Activated CD8-positive, alpha-beta memory T cell treated with anti-CD3 and anti-CD28 coated beads, Interleukin-2, amount 50 U/mL, for 4 hours (primary cell): ENCODE measurements at places on chromosomes 1 and 21.

- no peak for DNase-seq
These were observed 8.9 kb upstream of the FMO3 start for GRCh38 chr1:171081763-171082201.

GRCh38 chr1:3596663-3597598 lies 14.4 kb downstream of the MEGF6 start:
- no peak for DNase-seq

- DNase-seq, result no peak
These were observed 69.2 kb upstream of the PDC start for GRCh38 chr1:186530109-186530508.

DNA sequence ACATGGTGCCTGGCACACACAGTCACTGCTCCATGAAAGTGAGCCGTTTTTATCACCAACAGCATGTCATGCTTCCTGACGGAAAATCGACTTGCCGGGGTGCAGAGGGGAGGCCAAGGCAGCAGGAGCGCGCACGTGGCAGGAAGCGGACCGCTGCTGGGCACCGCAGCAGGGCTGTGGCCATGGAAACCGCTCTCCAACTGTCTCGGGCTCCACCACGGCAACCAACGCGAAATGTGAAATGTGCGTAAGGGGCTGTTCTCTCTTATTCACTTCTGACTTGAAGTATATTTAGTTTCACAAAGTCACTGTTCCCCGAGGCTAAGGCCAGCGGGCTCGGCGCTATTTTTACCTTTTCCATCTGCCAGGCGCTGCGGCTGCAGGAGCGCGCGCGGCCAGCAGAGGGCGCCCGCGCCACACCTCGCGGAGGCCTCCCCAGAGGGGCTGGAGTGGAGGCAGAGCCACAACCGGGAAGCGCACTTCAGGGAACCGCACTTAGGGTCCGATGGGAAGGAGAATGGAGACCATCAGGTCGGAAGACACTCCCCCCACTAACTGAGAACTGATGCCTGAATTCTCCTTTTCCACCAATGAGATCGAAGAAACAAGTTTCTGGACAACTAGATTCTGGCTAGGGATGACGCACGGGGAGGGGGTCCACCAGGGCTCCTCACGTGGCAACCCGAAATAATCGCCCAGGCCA lies 19.7 kb downstream of the RCC2 start:
- DNase-seq, result peak; percentile 73

GRCh38 chr1:103525114-103525606 lies 339 bp upstream of the RNPC3 start:
- peak; percentile 15 for DNase-seq

DNA sequence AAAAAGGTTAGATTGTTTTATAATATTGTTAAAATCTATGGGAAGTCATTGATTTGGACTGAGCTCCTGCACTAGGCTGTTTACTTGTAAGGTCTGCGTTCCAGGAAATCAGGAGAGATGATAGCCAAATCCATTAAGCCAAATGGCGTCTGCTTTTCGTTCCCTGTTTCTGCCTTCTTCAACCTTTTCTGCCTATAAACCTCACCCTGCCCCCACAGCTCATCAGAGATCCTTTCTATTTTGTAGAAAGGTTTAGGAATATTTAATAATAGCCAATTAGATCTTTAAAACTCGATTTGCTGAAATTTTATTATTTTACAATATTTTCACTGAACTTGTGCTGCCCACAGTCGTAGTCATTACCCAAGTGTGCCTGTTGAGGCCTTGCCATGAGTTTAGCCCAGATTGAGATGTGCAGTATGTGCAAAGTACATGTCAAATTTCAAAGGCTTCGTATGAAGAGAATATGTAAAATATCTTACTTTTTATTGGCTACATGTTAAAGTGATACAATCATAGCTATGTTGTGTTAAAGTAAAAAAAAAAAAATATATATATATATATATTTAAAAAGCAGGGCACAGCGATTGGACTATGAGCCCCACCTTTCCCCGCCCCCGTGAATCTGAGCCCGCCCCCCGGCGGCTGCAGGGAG lies 444 bp upstream of the IARS2 start:
- DNase-seq, result no peak

- no peak for DNase-seq
These were observed 52.3 kb downstream of the PAPPA2 start for GRCh38 chr1:176515310-176515709.

- no peak for DNase-seq
These were observed 171.5 kb upstream of the IRF2BP2 start for GRCh38 chr1:234781241-234782065.

- peak; percentile 81 for DNase-seq
These were observed at the start of gene CHAF1B for GRCh38 chr21:36385233-36386030. Gene CHAF1B, plus strand, starts transcription at chr21:36385392. Its CDS starts 745 bp downstream, at chr21:36386137.

DNA sequence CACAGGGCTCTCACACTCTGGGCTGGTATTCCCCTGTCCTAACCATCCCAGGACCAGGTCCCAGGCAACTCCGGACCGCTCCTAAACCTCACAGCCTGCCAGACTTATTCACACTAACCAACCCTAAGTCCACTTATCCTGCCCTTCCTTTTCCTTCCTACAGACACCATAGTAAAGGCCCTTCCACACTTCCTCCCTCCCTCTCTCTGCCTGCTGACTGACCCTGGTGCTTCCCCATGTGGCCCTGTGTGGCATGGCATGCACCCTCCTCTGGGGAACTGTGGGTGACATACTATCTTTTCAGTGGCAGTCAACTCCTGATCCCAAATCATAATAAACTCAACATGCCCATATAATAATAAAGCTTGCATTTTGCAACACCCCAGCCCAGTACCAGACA lies 155.1 kb upstream of the DNAH14 start:
- DNase-seq, result no peak

GRCh38 chr1:160578525-160579191 lies 638 bp downstream of the CD84 start:
- no peak for DNase-seq

DNA sequence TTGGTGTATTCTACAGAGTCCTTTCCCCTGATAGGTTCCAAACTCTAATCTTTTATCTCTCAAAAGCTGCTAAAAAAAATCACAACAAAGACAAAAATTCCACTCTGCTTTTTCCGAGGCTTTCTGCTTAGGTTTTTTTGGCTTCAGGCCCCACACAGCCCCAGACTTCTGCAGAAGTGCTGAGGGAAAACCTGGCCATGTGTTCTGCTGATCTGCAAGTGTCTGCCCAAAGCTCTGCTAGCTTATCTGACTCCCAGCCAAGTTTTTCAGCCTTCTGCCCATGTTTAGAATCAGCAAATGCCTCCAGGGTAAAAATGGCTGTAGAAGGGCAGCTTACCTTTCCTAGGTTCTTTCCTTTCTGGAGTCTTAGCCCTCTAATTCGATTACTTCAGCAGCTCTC lies 28.4 kb downstream of the DISP3 start:
- no peak for DNase-seq

GRCh38 chr1:37461698-37462436 lies 12.5 kb upstream of the ZC3H12A start:
- DNase-seq, result no peak

- DNase-seq, result no peak
These were observed 254.4 kb downstream of the RHOU start for GRCh38 chr1:228989676-228989991.

- DNase-seq, result no peak
These were observed 45.9 kb upstream of the ARTN start for GRCh38 chr1:43887748-43888147.

DNA sequence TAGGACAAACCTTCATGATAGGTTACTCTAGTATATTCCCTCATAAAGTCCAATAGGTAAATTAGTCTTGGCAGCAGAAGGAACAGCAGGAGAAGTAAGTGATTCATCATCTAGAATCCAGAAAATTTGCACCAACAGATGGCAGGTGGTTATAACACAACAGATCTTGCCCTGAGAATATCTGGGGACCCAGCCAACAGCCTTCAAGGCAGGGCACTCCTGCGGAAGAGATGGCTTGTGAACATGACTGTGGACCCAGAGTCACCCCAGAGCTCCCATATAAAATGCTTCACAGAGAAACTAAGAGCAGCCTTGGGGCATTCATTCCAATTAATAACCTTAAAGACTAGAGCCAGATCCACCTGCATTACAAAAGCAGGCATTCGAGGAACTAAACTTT lies 7.9 kb upstream of the PLA2G2C start:
- no peak for DNase-seq

DNA sequence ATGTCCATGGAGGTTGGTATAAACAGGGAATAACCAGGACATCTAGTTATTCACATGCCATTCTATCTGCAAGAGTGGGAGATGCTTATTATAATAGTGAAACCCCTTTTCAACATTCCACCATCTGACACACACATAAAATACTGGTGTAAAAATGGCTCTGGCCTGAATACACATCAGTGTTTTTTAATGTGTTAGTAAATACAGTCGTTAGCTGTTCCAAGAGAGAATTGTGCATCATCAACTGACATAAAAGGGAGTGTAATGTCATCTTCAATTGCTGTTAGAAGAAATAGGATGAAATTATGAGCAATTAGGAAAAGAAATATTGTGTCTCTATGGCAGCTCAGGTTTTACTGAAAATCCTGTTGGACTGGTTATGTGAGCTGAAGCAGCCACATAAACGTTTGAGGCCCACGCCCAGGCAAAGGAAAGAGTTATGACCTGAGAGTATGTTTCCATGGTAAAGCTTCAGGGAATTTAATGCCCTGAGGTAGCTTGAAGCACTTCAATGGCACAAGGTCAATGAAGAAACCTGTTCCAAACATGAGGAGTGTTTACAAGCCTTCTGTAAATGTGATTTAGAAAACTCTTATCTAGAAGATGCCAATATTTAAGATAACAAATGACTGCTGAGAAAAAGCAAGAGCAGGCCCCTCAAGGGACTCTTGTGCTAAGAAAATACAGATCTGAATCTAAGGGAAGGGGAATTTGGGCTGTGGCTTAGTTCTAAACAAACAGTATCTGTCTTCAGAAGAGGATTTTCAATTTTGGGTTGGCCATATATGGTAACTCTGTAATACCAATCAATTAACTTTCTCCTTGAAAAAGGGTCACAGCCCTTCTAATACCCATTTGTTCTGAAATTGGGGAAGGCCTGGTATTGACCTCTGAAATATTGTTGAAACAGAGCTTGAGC lies 384.3 kb downstream of the SEC16B start:
- no peak for DNase-seq

DNA sequence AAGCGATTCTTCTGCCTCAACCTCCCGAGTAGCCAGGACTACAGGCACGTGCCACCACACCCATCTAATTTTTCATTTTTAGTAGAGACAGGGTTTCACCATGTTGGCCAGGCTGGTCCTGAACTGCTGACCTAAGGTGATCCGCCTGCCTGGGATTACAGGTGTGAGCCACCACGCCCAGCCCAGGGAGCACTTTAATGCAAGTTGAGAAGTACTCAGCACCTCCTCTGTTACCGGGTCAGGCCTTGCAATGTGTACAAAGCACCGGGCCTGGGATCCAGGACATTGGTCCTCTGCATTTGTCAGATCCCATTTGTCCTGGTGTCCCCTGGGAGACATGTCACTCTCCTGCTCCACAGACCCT lies 143.6 kb downstream of the TOMM20 start:
- DNase-seq, result no peak

- DNase-seq, result no peak
These were observed 240.9 kb downstream of the KCTD3 start for GRCh38 chr1:215807911-215808436.

DNA sequence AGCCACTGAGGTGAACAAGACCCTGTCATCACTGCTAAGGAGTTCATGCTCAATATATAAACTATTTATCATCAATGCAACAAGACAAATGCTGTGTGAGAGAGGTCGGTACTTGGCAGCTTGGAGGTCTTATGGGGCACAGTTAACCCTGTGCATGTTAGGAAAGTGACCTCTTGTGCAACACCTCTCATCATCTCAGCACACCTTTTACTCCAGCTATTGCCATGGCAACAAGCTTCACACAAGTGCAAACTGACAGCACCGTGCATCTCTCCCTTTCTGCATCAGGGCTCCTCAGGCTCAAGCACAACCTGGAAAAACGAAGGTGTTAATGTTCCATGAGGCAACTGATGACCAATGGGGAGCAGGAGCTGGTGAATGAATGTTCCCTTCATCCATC lies 14.7 kb upstream of the MYSM1 start:
- no peak for DNase-seq

GRCh38 chr21:18764720-18765119 lies 361.1 kb upstream of the TMPRSS15 start:
- no peak for DNase-seq

- no peak for DNase-seq
These were observed 3.8 kb upstream of the RGSL1 start for GRCh38 chr1:182446033-182446669.

GRCh38 chr1:215600867-215601266 lies 33.8 kb downstream of the KCTD3 start:
- DNase-seq, result no peak

DNA sequence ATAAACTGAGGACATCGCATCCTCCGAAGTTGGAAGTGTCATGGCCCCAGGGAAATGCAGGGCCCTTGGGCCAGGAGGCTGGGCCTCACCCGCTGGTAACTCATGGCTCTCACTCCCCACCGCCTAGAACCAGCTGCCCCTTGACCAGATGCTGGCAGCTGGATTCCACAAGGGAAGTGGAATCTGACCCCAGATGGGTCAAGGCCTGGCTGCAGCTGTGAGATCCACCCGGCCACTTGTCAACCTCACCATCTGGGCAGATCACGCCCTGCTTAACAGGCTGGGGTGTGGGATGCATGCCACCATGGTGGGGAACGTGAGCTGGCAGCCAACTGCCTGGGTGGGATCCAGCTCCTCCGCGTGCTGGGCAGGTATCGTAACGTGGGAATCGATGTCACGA lies 25.5 kb downstream of the KCNAB2 start:
- no peak for DNase-seq

DNA sequence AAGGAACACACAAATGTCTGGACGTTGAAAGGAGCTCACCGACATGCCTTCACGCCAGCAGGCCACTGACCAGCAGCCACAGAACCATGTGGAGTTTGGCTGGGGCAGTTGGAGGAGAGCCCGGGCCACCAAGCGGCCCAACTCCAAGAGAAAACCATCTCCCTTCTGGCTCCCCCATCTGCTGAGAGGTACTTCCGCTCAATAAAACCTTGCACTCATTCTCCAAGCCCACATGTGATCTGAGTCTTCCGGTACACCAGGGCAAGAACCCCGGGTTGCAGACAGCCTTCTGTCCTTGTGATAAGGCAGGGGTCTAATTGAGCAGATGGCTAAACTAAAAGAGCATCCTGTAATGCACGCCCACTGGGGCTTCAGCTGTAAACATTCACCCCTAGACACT lies 24.4 kb downstream of the RGS4 start:
- no peak for DNase-seq

DNA sequence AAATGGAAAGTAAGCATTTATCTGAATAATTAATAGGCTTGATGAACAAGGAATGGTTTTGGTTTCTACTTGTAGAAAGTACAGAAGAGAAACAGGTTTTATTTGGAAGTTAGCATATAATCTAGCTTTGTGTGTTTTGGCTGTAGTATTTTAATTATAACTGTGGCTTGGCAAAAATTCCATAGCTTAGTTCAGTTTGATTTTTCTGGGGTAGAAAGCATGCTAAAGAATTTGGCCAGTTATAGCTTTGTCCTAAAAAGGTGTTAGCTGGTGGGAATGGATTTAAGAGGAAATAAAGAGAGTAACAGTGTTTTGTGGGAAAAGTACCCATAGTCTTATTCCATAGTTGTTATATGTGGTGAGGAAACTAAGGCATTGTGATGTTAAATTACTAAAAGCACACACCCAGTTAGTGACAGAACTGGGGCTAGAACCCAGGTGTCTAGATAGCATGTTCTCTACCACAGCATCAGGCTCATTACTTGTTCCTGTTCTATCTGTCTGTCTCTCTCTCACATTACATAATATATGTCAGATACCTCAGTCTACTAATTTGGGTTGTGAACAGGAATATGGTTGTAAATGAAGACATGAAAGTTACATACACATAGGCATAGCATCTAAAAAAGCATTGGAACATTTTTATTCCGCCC lies 55.0 kb downstream of the MPZL1 start:
- DNase-seq, result no peak
